ENCODE measurements at places on chromosomes 16 and 17. TPM values are rescaled to one million over a fixed set of nuclear protein-coding genes. Genes with fewer than 3 reads are reported as not detected.

Gene KRT15
- total RNA-seq, result not detected

Gene TTC19
- 29.0 TPM for total RNA-seq

Gene ARHGAP44
- 8.3 TPM for total RNA-seq

Gene NAGS
- total RNA-seq, result 0.51 TPM

Gene GCGR
- not detected for total RNA-seq

Gene PHOSPHO1
- total RNA-seq, result 3.8 TPM

Gene SLC52A1
- total RNA-seq, result not detected

Gene CCDC92B
- 0.13 TPM for total RNA-seq

Gene MPO
- total RNA-seq, result 0.94 TPM

Gene TOM1L1
- 9.6 TPM for total RNA-seq

Gene CHP2
- total RNA-seq, result not detected

Data from cardiac septum (tissue), 1 donor.